M059J (cell line): ENCODE measurements at places on chromosomes 11 and 22.

DNA sequence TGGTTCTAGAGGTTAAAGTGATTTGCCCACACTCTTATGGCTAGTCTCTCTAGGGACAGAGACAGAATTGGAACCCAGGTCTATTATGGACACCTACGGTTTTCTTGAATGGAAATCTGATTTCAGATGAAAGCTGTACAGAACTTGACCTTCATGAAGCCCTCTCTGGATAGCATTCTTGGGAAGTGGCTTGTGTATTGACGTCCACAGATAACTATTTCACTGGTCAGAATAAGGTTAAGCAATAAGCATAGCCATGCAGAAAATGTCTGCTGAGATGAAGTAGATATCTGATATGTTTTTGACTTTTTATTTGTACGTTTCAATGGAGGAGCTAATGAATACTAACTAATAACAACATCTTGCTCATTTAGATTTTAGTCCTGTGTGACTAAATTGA is 1.1 kb downstream of the TLCD5 start:
- peak; percentile 25 for DNase-seq

GRCh38 chr11:6572215-6572614 is 31.2 kb downstream of the RRP8 start:
- peak; percentile 70 for DNase-seq

DNA sequence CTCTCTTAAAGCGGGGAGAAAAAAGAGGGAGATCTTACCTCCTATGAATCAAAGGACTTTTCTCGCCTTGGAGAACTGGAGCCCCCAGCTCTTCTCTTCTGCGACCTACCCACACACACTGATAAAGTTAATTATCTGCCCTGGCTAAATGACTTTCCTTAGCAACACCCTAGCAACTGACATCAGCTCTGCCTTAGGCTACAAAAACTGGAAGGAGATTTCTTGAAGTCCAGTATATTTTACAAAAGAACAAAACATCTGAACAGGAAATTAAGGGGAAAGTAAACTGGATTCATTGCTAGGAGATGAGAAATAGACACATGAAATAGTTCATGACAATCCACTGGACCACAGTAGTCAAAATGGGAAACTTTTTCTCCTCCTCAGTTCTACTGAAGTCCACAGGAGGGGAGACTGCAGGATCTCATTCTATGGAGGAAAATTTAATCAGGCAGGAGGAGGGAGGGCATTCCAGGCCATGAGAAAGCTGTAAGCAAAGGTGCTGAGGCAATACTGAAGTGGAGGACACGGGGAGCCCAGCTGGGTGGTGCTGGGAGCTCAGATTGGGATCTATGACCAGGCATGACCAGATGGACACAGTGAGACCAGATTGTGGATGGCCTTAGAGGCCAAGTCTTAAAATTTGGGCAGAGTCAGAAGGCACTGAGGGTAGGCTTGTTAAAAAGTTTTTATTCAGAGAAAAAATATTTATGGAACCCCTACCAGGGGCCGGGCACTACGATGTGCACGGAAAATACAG is 3.7 kb upstream of the SPON1 start:
- DNase-seq = no peak

- no peak for DNase-seq
Measured at GRCh38 chr22:27482402-27482801, 319.2 kb downstream of the MN1 start.

DNA sequence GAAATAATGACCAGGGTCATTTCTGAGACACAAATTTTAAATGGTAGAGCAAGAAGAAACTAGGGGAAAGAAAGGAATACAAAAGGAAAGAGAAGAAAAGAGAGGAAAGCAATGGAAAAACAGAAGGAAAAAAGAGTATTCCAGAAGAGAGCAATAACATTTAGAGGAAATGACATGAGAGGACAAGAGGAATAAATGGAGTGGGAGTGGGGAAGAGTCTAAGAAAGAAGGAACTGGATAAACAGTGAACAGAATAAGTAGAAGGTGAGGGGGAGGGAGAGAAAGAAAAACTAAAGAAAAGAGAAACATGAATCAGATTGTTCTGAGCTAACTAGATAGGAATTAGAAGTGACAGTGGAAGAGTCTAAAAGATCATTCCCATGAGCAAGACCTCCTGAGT is 28.4 kb downstream of the PRDM10 start:
- DNase-seq = no peak
